ENCODE measurements at places on chromosomes 5 and 9.
A peak's percentile ranks its signal among the peaks of the same experiment; 100 is the strongest.

- no peak for DNase-seq
Measured at GRCh38 chr9:123586275-123586674, 230.3 kb downstream of the CRB2 start.

DNA sequence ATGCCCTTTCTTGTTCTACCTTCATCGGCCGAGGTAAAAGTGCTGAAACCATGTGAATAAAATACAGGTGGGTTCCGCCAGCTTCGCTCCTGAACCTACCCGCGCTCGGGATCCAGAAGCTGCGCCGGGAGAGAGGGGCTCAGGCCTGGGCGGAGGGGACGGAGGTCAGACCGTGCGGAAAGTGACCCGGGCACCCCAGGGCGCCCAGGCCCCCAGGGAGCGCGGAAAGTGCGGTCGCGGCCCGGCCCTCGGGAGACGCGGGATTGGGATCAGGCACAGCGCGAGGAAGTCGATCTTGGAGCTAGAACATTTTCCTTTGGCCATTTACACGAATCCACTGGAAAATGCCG, 329 bp downstream of the SYK start:
- no peak for DNase-seq

- no peak for DNase-seq
Measured at GRCh38 chr5:95925939-95926338, 35.7 kb downstream of the ELL2 start.

- DNase-seq, result no peak
Measured at GRCh38 chr5:171158581-171158980, 150.5 kb upstream of the TLX3 start.

DNA sequence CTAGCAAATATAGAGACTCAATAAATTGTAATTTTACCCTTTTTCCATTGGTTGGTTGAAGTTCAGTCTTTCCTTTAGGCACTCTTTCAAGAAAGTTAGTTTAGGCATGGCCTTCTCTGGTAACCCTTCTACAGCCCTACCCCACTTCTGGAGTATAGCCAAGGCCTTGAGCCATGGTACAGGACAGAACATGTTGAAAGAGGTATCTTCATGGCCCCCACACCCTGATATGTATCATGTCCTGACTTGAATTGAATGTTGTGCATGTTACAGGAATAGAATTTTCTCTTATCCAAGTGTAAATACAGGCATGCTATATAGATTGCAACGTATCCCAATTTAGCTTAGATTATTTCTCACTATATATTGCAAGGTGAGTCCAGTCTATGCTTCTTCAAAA, 175.6 kb downstream of the CD180 start:
- no peak for DNase-seq

DNA sequence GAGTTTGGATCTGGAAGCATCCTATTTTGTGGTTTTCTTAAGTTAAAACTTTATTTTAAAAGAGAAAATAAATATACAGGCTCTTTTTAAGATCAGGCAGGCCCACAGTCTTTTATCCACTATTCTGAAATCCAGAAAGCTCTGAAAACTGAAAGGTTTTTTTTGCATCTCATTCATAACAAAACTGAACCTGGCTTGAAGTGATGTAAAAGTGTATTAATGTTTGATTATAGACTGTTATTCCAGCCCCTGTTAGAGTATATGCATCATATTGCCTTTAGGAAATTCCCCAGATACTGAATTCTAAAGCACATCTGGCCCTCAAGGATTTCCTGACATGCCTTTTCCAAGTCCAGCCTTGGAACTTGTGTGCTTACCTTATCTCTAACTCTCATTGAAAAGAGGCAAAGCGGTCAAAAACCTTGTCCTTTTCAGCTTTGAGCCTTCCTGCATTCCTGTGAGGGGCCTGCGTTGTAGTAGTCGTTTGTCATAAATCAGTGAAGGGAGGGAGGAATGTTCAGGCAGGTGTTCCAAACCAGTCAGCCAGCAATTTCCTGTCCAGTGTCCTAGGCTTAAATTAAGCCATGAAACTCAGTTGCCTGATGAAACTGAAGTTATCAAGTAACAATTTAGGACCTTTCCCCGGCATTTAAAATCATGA, 110.4 kb downstream of the TLE4 start:
- no peak for DNase-seq

DNA sequence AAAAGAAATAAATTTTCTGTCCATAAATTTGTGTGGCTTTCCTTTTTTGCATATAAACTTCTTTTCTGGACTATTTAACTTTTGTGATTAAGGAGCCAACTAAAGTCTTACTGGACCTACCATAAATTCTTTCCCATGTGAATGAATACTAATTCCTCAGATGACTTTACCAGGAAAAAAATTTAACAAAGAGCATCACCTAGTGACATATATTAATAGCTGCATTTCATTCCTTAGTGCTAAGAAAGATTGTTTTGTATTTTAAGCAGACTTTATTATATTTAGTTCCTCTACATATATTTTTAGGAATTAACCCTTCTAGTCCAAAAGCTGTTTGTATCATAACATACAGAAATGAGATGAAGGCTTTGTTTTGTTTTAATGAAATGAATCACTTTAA, 64.4 kb downstream of the C9orf85 start:
- peak; percentile 24 for DNase-seq

DNA sequence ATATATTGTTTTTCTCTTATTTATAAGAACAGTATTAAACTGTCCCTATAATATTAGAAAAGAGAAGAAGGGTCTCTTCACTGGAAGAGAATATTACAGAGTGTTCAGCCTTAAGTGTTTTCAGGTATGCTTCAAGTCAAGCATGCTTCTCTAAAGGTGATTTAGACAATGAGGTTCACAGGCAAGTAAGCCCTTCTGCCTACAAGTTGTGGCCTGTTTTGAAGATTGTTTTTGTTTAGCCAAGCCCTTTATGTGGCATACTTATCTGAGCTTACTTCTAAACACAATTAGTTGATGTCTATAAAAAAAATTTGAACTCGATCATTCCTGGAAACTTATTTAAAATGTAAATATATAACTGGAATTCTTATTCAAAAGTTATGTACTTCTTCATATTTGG, 343.8 kb upstream of the CDH18 start:
- no peak for DNase-seq

DNA sequence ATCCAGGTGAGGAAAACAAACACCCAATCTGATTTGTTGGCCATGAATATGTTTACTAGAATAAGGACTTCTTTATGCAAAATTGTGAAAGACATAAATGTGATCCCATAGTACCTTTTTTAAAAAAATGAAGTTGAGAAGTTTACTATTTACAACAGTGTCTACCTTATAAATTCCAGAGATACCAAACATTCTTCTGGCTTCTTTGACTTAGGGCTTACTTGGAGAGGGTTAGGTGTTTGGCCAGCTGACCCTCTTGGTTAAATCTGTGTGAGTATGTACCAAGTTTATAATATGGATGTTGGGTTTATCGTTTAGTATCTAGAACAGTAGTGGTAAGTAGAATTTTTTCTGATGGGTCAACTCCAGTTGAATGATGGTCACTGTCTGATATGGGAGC, 212.3 kb downstream of the DOCK8 start:
- DNase-seq, result no peak

- DNase-seq, result peak; percentile 66
Measured at GRCh38 chr9:121267689-121268597, at the start of gene GSN. Gene GSN (plus strand): TSS chr9:121268162. CDS start chr9:121301972, 33,810 bp downstream.

DNA sequence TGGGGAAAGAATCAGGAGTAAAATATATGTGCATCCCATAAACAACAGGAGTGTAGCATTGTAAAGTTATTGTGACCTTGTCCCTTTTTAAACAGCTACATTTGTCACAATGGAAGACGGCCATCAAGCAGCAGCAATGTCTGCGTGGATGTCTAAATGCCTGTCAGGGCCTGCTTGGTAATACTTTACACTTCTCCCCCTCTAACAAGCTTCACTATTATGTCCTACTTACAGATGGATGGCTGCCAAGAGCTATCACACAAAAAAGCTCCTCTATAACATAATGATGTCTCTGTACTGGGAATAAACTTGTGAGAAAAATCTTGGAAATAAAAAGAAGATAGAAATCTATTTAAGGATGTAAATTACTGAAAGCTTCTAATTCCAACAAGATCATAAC, 213.0 kb downstream of the FBXL17 start:
- DNase-seq, result no peak

DNA sequence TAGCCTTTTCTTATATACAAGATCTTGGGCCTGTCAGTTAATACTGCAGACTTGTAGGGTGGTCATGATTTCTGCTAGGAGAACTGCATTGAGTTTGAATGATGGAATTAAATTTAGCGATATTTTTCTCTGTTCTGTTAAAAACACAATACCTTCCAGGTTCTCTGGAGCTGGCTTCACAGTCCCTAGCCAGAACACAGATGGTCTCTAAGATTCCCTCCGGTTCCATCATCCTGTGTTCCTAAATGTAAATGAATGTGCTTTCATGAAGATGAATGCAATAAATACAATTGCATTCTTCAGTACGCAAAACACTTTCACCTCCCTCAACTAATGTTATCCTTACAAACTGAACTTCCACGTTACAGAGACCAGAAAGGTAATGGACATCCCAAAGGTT, 264.9 kb downstream of the ASTN2 start:
- DNase-seq, result no peak

- peak; percentile 41 for DNase-seq
Measured at GRCh38 chr9:120478208-120478607, 101.8 kb downstream of the CDK5RAP2 start.

GRCh38 chr5:313806-314376, 7.6 kb upstream of the AHRR start:
- no peak for DNase-seq

GRCh38 chr9:133694686-133695085, 43.5 kb downstream of the SARDH start:
- DNase-seq, result no peak

DNA sequence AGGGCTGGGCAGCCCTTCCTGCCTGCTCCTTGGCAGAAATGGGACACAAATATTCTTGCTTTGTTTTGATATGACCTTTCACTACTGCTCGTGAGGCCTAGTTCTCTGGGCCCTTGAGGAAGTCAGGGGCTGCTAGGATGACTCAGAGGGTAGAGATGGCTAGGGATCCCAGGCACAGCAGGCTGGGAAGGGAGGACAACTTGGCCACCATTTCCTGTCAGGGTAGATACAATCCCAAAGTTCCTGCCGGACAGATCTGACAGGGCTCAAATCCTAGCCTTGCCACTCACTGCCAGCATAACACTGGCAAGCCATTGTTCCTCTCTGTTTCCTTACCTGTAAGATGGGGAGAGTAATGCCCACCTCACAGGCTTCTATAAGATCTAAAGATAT, 31.7 kb upstream of the MEIKIN start:
- DNase-seq, result no peak

DNA sequence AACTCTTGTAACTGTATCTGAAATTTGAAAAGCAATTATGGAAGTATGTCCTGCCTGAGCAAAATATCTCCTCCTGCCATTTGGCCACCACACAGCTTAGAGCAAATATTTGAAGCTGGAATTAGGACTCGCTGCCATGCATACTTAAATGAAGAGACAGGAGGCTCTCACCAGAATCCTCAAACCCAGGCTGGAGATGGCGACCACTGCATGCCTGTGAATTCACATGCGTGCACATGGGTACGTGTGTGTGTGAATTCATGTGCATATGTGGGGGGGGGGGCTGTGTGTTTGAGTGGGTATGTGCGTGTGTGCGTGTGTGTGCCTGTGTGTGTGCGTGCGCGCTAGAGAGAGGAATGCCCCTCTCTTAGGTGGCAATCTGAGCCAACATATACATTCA, 84.1 kb upstream of the IRX1 start:
- no peak for DNase-seq

- no peak for DNase-seq
Measured at GRCh38 chr5:1899201-1899600, 16.5 kb upstream of the IRX4 start.

DNA sequence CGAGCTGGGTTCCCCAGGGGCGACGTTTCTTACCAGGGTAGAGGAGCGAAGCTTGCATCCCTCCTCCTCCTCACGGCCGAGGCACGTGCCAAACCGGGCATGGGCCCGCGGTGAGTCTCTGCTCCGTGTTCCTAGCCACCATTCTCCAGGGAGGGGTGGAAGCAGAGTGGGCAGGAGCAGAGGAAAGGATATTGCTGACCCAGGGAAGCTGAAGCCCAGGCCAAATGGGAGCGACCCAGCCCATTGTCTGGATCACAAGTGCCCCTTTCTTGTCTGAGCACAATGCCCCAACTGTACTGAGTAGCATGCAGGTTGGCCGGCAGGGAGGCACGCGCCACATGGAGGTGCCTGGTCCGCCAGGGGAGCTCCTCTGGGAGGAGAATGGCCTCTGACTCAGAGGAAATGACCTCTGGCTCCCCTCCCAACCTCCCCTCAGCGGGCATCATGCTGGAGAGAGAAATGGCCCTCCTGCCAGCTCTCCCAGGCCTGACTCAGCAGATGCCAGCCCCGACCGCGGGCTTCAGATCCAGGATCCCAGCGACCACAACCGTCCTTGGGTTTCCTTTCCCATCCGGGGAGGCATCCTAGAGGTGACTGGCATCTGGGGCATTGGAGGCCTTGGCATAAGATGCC, 1.1 kb downstream of the PRR7 start:
- DNase-seq, result peak; percentile 81

DNA sequence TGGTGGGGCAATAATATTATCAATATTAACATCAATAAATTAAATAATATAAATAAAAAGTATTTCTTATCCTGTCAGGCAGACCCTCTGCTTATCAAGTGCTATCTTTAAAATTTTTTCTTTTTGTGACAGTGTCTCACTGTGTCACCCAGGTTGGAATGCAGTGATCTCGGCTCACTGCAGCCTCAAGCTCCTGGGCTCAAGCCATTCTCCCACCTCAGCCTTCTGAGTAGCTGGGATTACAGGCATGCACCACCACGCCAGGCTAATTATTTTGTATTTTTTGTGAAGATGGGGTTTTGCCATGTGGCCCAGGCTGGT, 53.2 kb downstream of the NDST1 start:
- DNase-seq, result no peak

DNA sequence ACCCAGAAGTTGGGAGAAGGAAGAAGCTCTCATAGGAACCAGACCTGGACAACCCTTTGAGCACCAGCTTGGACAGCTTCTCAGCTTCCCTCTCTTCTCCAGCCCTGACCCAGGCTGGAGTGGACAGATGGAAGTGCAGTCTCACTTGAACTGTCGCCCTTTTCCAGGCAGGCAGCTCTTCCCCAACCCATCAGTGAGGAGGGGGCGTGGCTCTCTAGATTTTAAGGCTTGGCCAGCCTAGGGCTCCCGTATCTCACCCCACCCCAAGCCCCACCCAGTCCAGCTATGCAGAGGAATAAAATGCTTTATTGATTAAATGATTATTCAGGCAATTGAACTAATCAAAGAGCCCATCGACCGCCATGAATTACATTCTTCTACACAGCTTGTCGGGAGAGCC, 2.2 kb downstream of the PAX5 start:
- DNase-seq, result no peak

DNA sequence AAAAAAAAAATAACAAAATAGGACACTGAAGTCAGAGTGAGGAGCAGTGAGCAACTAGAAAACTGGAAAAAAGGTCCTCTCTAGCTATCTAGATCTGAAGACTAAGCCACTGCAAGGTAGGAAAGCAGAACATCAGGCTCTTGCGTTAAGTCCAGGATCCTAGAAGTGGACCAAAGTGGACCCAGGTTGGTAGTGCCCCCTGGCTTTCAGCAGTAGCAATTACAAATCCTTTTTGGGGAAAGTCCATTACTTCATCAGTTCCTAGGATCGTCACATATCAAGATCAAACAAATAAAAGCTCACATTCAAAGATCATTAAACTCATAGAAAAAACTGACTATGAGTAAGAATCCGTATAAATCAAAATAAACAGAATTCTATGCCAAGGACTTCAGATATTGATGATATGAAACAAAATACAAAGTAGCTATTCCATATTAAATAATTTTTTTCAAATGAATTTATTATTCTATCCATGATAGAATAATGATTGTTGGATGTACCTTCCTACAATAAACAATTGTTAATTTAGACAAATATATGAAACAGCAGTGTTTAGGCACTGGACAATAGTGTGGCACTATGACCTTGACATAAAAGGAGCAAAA, 6.5 kb upstream of the RICTOR start:
- DNase-seq, result peak; percentile 80
